Hematopoietic multipotent progenitor cell (in vitro differentiated cells): ENCODE measurements at places on chromosomes 1 and 21.

- DNase-seq, result no peak
Observed at GRCh38 chr1:244248426-244248825, 197.3 kb downstream of the ZBTB18 start.

- DNase-seq, result peak; percentile 87
Observed at GRCh38 chr1:11858968-11859871, 475 bp upstream of the NPPB start.

DNA sequence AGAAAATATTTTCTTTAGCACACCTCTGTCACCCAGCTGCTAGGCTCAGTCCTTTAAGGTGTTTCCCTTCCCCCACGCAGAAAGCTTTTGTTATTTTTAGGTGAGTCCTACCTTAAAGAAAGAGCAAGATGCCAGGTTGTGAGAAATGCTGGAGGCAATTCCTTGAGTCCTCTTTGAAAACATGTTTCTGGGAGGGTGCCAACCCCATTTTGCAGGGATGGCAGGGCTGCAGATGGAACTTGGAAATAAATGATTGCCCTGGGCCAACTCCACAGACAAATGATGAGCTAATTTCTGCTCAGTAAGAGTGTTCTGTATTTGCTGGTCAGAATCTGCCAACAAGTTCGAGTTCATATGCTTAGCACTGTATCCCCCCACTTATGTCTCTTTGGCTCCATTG, 119.2 kb upstream of the RAB3GAP2 start:
- no peak for DNase-seq

DNA sequence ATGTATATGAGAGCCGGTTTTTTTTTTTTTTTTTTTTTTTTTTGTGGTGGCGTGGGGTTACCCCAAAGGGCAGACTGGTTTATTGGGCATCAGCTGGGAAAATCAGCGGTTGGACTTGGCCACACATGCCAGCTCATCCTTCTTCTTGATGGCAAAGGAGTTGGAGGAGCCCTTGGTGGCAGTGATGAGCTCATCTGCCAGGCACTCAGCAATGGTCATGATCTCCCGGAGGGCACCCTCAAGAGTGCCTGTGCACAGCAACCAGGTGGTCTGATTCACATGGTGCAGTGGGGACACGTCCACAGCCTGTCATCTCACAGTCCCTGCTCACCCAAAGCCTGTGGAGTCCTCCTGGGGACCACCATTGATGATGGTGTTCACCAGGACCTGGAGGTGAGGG, 62.0 kb downstream of the MRPS6 start:
- no peak for DNase-seq
